Activated B cell treated with CpG ODN at 0.5 μM for 24 hours (primary cell): ENCODE measurements at places on chromosomes 12 and 14.

- no peak for DNase-seq
Observed at GRCh38 chr12:77999074-77999715, 168.5 kb downstream of the NAV3 start.

GRCh38 chr12:14313379-14314138 lies 51.9 kb upstream of the ATF7IP start:
- no peak for DNase-seq

DNA sequence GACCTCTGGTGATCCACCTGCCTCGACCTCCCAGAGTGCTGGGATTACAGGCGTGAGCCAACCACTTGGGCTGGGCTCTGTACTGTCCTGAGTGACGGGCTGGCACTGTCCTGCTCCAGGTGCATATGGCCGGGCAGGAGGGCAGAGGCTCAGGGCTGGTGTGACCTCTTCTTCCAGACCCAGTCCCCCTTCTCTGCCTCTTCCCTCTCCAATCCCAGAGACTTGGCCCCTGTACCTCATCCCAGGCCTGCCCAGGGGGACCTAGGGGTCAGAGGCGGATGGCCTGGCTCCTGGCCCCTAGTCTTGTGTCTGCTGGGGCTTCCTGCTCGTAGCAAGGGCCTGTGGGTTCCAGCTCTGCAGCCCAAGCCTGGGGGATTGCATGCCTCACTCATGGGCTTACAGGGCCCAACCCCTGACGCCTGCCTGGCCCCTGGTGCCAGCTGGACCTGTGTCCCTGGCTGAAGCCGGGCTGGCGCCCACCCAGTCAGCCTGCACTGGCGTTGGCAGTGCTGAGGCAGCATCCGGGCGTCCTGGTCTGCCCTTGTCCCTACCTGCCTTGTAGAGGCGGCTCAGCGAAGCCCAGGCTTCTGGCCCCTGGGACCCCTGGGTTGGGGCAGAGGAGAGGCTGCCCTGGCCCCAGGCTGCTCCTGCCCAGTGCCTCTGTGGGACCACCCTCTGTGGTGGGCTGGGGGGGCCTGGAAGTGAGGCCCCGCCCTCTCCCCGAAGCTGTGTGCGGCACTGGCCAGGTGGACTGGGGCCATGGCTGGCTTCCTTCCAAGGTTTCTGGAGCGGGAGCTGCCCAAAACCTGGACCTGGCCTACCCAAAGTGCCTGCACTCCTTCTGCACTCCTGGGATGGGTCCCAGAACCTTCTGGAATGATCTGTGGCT lies 4.3 kb downstream of the TEDC1 start:
- DNase-seq, result no peak

DNA sequence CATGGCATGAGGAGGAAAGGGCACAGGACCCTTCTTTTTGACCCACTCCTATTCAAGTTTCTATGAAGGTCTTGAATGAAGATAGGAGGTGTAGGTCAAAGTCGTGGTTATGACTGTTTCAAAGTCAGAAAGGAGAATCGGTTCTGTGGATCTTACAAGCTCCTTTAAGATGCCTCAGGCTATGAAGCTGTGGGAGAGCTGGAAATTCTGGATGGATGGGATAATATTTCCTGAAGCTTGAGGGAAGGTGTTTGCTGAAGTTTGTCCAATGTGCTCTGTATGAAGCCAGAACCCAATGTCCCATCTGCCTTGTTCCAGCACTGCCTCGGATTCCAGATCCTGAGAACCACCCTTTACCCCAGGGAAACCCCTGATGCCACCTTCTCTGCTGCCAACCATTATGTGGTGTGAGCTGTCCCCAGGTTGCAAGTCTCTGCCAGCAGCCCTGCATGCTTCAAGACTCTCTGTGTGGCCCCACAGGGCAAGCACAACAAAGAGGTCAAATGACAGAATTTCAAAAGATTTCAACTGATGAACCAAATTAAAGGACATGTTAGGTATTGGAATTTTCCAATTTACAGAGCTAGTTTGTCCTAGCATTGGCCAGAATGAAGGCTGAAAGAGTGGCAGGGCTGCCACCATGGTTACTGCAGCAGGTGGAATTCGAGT lies 472.0 kb downstream of the RGS6 start:
- no peak for DNase-seq

- DNase-seq, result no peak
Observed at GRCh38 chr12:15721316-15722115, 67.7 kb downstream of the EPS8 start.

DNA sequence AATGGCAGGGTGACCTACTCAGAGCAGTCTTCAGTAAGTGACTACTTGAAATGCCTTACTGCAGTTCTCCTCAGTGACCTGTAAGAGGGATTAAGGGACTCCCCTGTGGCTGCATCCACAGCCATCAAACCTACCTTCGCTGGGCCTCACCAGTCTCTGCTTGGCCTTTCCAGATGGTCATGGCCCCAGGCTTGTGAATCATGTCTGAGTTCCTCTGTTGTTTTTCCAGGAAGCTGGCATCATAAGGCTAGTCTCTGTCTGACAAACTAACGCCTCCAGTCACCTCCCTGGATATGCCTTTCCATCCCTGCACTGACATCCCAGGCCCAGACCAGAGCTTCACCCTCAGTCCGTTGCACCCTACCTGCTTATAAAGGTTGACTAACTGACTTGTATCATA lies 14.0 kb downstream of the RNASE2 start:
- no peak for DNase-seq

GRCh38 chr14:63273717-63274655 lies 44.7 kb downstream of the GPHB5 start:
- DNase-seq, result no peak

- no peak for DNase-seq
Observed at GRCh38 chr12:94202245-94203180, 54.1 kb downstream of the PLXNC1 start.

DNA sequence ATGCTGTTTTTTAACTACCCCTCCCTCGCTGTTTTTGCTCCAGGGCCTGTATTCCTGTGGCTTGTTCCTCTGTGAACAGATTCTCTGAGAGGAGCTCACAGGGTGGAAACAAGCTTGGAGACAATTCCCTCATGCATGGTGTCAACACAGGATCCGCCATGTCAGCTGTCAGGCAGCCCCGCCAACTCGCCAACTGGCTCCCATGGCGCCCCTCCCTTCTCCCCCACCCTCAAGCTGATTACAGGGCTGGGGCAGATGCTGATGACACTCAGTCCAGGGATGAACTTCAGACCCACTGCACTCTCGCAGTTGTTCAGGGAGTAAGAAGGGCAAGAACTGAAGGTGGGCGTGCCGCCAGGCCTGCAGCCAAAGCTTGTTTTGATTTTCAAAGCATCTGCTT lies 229.9 kb downstream of the NTF3 start:
- DNase-seq, result no peak

DNA sequence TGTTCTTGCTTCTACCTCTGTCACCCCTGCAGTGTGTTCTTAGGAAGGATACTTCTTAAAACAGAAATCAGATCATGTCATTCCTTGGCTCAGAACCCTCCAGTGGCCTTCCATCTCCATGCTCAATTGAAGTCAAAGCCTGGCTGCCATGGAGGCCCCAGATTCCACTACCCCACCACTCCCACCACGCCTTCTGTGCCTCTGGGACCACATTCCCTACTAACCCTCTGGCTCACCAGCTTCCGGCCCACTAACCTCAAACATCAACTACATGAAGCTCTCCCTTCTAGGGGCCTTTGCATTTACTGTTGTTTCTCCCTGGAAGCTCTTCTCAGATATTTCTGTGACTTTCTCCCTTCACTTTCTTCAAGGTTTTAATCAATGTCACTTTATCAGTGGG lies 76.1 kb upstream of the REP15 start:
- no peak for DNase-seq

DNA sequence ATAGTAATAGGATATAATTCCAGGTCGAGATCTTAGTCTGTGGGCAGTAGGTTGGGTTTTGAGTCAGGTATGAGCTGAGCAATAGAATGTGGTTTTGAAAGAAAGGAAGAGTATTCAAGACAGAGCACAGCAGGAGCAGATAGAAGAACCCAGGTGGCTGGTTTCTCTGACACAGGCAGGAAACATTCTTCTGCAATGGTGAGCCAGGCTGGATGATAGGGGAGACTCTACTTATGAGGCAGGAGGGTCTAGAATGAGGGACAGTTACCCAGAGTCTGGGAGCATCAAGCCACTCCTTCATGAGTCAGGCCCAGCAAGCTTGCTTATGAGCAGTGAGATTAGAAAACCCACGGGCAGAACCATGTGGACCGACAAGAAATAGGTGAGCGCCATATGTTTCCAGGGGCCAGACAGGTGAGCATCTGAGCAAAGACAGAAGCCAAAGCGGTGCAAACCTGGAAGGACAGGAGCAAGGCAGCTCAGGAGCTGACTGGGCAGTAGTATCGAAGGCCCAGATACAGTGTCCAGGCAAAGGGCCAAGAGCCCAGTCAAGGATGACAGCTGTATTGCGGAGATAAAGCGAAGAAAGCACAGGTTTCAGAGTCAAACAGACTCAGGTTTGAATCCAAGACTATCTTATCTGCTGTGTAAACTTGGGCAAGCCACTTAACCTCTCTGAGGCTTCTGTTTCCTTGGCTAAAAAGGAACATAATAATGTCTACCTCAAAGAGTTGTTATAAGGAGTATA lies 22.5 kb upstream of the PCNX1 start:
- no peak for DNase-seq

- DNase-seq, result no peak
Observed at GRCh38 chr12:101068402-101068801, 141.6 kb downstream of the SLC5A8 start.

DNA sequence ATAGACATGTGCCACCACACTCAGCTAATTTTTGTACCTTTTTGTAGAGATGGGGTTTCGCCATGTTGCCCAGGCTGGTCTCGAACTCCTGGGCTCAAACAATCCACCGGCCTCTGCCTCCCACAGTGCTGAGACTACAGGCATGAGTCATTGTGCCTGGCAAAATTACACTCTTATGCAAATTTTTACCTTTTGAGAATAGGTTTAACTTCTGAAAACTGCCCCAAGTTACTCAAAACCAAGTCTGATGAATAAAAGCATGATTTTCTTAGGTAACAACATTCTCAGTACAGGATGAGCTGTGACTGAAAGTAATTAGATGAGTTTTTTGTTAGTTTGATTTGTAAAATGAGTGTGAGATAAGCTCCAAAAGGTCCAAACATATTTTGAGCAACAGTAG lies 166.0 kb downstream of the RPS29 start:
- no peak for DNase-seq

DNA sequence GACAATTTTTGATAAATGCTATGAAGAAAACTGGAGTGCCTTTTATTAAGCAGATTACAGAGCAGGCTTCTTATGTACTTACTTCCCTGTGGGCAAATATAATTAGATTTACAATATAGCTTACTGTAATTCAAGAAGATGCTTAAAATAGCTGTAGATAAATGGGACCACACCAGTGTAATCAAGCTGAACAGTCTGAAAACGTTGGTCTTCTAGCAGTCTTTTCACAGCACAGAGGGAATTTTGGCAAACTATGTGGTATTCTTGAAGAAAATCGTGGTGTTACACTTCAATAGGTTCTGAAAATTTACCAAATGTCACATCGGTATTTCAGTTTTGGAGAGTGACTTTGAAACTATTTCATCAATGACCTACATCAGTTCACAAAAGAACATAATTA lies 47.7 kb downstream of the SLC16A7 start:
- no peak for DNase-seq

GRCh38 chr12:2654741-2655140 lies 140.0 kb upstream of the FKBP4 start:
- DNase-seq, result no peak

DNA sequence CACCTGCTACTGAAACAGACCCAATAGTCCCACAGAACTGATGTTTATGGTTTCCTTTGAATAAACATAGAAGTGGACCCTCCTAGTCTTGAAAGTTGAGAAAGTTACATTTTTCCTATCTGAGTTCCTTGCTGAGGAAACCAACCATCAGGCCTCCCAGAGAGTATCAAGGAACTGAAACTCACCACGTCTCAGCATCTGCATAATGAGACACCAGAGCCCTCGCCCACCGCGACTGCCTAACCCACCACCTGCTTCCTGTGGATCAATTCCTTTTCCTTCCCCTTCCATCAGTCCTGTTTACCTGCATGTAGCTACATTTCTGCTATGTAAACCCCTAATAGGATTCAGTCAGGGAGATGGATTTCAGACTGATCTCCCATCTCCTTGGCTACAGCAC lies 443.2 kb upstream of the TMEM132C start:
- no peak for DNase-seq

DNA sequence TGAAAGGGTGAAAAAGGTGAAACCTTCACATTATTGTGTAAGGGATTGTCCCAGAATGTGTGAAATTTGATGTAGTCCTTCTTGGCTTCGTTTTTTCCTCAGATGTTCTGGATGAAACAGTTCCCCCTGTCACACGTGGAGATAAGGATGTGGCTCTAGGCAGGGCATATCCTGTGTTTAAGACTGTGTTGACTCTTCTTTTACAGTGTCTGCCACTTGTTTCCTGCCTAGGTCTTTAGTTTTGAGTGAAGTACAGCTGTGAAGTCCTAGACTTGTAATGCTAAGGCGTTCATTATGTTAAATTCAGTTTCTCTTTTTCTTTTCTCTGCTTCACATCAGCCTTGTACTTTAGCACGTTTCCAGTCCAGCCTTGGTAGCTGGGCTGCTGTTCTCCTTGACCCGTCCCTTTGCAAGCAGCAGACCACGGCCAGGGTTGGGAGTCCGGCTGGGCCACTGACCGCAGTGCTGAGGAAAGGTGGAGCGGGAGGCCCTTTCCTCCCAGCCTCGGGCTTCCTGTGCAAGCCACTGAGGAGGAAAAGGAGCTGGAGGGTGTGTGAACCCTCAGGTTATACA lies 59.1 kb downstream of the RASSF3 start:
- no peak for DNase-seq

DNA sequence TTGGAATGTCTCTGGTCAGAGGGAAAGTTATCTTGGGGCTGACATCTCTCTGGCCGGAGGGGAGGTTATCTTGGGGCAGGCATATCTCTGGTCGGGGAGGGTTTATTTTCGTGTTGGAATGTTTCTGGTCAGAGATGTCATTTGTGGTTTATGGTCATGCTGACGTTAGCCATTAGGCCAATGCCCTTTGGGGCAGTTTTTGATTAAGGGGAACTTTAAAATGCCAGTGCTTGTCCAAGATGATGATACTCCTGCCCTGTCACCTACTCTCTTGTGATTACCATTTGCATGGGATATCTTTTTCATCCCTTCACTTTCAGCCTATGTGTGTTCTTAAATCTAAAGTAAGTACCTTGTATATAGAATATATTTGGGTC lies 29.0 kb upstream of the A2M start:
- no peak for DNase-seq

GRCh38 chr14:91273885-91274273 lies 29.4 kb upstream of the GPR68 start:
- DNase-seq, result no peak

DNA sequence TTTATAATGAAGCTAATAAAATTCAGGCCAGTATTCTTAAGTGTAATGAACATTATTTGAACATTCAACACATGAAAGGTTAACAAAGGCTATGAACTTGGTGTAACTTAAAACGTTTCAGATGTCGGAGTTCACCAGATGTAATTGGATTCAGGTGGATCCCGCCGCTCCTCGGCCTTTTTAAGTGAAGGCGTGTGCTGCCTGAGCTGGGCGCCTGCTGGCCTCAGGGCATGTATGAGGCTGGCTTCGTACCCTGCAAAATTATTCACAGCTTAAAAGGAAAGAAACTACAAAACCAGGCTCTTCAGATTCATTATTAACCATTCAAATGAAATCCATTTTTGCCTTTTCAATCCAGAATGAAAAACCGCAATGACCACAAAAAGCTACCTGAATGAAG lies 69.9 kb downstream of the WIF1 start:
- no peak for DNase-seq
